ENCODE measurements at places on chromosomes 1 and 21.

DNA sequence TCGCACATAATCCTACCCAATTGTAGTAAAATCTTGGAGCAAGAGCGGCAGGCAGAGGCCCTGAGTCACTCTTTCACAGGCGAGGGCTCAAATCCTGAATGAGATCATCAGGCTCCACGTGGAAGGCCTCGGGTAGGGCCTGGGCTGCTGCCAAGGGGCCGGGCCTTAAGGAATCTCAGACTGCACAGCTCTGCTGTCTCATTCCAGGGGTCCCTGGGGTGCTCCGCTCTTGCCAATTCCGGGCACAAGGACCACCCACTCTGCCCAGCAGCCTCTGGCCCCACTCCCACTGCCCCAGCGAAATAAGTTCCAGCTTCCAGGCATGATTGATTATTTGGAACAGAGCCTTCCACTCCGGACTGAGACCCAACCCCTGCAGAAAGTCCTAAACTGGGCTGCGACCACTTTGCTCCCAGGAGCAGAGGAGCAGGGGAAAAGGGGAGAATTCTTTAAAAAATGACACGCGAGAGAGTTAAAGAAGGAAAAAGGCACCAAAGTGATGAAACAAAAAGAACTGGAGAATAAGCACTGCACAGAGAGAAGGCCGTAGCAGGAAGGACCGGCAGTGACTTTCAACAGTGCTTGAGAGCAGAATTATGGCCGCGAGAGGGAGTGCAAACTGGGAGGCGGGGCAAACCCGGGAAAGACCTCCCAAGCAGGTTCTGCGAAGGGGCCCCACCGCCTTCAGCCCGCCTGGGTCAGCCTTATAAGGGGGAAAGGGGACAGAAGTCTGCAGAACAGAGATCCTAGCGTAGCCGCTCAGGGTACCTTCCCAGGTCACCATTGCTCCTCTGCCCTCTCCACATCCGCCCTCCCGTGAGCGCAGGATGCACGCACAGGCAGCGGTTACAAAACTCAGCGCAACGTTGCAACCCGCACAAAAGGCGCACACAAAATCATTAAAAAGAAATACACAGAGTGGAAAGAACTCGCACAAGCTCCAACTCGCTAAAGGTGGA, 2.0 kb downstream of the ADAMTS1 start:
- peak; percentile 66 for DNase-seq

- peak; percentile 40 for DNase-seq
Measured at GRCh38 chr1:58815686-58816071, 31.8 kb upstream of the JUN start.

DNA sequence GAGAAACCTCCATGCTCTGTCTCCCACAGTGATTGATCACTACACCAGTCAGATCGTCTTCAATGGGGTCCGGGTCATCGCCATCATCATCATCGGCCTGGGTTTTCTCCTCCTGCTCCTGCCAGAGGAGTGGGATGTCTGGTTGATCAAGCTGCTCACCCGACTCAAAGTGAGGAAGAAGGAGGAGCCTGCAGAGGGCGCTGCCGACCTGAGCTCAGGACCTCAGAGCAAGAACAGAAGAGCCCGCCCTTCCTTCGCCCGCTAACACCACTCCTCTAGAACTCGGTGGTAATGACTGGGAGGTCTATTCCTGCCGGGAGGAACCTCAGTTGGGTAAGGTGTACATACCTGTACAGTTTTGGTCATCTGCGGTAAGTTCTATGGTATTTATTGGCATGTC, 50.3 kb upstream of the COA6 start:
- DNase-seq, result peak; percentile 62

DNA sequence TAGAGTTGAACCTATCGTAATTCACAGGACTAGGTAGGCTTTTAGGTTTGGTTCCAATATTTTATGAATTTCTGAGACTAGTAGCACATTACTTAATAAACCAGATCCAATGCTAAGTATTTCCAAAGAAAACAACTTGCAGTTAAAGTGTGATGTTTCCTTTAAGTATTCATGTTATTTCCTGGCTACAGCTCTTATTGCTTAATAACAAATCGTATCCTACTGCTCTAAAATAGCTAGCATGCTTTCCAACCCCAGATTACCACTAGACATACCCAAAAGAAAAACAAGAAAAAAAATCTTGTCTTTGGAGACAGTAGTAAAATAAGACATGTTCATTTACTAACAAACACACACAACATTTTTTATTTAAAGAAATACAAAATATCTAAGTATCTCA, 898 bp downstream of the KRTAP27-1 start:
- no peak for DNase-seq

- DNase-seq, result no peak
Measured at GRCh38 chr21:36162631-36163030, 6.0 kb downstream of the DOP1B start.

DNA sequence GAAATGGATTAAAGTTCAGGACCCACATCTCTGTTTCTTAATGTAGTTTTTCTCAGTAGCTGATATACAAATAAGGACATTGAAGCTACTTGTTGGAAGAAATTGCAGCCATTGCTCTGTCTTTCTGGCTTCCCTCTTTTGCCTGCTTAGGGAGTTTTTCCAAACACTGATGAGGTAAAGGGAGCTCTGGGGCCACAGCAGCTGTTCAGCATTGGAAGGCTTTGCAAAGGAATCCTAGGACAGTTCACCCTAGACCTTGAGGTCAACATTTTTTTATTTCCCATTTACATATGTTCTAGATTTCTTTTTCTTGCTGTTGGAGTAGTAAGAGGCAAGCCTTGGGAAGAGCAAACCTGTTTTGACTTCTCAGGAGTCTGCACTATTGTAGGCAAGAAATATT, 126.9 kb upstream of the PLPPR5 start:
- DNase-seq, result no peak

DNA sequence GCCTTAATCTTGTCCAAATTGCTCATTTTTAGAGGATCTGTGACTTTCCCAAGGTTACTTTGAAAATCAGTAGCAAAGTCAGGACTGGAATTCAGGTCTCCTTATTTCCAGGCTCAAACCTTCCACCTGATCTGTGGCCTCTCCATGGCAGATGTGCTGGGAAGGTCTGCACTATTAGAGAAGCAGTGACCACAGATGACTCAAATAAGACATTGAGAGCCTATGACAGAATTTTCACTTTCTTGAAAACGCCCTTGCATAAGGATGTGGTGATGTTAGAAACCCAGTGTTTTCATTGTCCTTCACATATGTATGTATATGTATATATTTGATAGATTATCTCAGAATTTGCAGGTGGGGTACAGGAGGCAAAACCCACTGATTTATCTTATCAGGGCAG, 45.3 kb downstream of the TTC39A start:
- DNase-seq, result no peak

DNA sequence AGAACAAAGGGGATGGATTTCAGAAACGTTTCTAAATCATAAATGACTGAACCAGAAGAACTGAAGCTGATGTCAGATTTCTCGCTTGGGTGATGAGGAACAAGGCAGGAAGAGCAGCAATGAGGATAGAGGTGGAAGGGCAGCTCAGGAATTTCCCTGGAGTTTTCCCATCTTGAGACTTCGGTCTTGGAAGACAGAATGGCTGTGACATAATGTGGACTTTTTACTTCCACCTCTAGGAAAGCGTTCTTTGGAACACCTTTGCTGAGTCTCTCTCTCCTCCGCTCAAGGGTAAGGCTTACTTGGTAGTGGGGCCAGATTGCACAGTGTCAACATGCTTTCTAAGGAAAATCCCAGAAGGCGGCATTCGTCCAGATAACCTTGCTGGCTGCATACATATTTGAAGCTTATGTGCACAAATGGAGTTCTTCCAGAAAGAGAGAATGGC, 36.6 kb downstream of the DEGS1 start:
- DNase-seq, result no peak

GRCh38 chr1:175794586-175794985, 51.2 kb upstream of the TNR start:
- DNase-seq, result no peak

DNA sequence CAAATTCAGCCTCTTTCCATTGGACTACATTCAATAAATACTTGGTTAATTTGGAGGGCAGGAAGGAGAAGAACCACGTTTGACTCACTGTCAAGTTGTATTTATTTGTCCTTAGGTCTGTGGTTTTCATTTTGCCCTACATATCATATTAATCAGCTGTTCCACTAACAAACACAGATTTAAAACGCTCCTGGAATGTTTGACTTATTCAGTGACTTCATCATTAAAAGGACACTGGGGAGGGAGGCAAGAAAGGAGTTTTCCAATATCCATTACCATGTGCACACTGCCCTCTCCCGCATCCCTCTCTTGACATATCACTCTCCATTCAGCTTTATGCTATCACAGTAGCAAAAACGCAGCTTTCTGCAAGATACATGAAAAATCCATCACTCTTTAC, 98.2 kb upstream of the C1orf87 start:
- no peak for DNase-seq

DNA sequence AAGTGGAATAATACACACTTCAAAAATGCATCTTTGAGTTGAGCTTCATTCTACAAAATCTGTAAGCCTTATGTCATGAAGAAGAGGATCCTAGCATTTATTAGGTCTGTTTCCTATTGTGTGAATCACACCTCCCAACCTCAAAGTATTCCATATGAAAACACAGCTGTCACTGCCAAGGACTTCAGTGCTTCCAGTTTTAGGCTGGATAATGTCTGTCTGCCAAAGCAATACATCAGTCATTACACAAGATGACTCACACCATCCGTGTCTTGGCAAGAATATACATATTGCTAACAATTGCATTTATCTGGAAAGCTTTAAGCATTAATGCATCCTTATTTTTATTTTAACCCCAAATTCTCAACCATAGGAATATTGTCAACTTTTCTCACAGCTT, 125.7 kb upstream of the TMPRSS15 start:
- no peak for DNase-seq

- no peak for DNase-seq
Measured at GRCh38 chr1:4108758-4109627, 208.9 kb upstream of the C1orf174 start.

Measured in Kasumi-1 (cell line).